ENCODE measurements at places on chromosomes 7 and 10.

DNA sequence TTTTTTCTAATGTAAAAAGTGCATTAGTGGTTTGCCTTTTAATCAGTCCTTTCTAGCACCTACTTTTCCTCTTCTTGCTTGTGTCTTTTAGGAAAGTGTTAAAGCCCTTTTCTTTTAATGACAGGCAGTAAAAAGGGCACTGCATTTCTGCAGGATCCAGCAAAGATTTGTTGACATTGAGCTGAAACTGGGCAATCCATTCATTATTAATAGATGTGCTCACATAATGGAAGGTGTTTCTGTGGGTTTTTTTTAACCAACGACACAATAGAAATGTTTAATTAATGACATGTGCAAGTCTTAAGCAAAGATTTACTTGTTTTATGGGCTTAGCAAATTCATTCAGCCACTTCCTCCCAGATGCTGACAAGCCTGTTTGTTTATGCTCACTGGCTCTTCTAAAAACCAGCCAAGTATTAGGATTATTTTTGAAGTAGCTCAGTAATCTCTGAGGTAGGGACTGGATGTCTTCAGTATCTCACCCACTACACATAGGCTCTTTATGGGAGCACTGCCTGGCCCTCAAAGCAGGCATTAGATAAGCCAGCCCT lies 1201.1 kb downstream of the SORCS1 start:
- no peak for DNase-seq

DNA sequence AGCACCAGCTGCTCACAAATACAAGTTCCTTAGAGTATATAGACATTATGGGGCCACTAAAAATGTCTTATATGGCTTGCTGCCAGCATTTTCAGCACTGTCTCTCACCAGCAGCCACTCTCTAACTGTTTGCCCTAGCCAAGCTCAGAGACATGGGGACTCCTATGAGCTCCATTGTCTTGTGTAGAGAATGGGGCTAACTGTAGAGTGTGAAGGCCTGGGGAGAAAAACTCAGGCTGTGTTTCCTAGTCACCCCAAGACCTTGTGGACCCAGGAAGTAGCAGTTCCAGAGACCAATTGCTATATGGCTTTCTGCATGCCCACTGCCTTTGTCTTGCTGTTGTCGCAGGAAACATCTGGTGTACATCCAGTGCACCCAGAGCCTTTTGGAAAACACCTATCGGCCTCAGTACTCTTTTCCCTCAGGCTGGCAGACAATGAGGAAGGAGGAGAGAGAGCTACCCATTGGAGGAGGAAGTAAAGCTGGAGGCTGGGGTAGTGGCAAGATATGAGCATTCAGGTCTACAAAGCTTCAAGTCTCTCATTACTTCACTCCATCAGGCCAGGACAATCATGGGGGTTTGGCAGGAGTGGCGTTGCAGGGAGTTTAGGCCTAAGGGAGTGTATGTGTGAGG lies 28.4 kb downstream of the ENTPD1 start:
- no peak for DNase-seq

GRCh38 chr10:9900751-9901150 lies 1116.9 kb upstream of the CELF2 start:
- no peak for DNase-seq

- DNase-seq: no peak
Measured at GRCh38 chr10:36608866-36609265, 516.5 kb upstream of the ANKRD30A start.

DNA sequence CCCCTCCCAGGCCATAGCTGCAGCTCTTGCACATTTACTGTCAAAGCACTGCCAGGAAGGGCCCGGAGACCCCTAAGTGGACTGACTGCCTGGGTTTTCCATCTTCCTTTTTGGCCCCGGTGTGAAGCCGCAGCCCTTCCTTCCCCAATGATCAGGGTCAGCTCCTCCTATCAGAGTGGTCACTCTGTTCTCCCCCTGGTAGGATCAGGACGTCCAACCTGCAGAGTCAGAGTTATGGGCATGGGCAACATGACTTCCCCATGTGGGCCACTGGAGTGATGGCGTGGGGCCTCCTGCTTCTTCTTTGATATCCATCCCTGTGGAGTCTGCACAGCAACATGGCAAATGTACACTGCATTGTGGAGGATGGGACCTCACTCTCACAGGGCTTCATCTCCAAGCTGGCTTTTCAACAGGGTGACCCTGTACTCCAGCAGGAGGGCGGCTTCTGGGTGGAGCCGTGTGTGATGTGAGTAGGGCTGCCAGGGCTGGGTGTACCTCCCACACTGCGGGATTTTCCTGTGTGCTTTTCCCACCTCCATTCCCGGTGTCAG lies 6.4 kb upstream of the RAMP3 start:
- no peak for DNase-seq

DNA sequence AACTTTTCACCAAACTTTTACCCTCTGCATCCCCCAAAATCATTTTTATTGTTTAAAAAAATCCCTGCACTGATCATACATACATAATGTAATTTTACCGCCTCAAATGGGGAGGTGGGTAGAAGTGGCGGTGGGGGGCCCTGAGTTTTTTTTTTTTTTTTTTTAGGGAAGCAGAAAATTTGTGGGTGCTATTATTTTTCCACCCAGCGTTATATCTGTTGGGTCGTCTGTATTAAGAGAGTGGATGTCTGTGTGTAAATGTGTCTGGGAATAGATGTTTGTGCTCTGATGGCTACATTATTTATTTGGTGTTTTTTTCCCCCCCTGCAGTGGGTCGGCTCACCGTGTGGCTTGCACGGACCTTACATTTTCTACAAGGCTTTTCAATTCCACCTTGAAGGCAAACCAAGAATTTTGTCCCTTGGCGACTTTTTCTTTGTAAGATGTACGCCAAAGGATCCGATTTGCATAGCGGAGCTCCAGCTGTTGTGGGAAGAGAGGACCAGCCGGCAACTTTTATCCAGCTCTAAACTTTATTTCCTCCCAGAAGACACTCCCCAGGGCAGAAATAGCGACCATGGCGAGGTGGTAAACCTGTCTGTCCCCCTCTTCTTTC lies 438 bp downstream of the ARID5B start:
- no peak for DNase-seq

DNA sequence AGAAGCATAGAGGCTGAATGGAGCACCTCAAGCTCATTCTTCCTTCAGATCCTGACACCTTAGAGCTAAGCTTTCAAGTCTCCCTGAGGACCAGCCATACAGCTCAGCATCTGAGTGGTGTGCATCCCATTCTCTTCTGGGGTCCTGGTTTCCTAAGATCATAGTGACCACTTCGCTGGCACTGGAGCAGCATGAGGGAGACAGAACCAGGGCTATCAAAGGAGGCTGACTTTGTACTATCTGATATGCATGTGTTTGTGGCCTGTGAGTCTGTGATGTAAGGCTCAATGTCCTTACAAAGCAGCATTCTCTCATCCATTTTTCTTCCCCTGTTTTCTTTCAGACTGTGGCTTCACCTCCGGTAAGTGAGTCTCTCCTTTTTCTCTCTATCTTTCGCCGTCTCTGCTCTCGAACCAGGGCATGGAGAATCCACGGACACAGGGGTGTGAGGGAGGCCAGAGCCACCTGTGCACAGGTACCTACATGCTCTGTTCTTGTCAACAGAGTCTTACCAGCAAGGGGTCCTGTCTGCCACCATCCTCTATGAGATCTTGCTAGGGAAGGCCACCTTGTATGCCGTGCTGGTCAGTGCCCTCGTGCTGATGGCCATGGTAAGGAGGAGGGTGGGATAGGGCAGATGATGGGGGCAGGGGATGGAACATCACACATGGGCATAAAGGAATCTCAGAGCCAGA lies 31.0 kb downstream of the PRSS2 start:
- DNase-seq: no peak

- DNase-seq: no peak
Measured at GRCh38 chr10:1472178-1472958, 265.0 kb downstream of the ADARB2 start.

GRCh38 chr10:79266543-79267312 lies 80.5 kb upstream of the PPIF start:
- no peak for DNase-seq

DNA sequence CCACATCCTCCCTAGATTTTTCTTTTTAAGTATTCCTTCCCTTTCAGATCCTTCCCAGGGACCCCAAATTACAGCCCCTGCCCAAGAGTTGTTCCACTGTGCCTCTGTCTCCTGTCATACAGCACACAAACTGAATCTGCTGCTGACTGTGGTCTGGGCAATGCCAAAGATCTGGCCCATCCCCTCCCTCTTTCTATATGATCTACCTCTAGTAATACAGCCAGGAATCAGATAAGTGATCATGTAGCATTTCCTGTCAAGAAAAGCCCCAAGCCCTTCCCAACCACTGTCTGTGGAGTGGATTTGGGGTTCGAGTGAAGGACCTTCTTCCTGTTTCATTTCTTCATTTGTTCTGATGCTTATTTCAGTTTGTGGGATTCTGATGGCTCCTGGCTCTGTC lies 6.7 kb downstream of the STX1A start:
- no peak for DNase-seq

DNA sequence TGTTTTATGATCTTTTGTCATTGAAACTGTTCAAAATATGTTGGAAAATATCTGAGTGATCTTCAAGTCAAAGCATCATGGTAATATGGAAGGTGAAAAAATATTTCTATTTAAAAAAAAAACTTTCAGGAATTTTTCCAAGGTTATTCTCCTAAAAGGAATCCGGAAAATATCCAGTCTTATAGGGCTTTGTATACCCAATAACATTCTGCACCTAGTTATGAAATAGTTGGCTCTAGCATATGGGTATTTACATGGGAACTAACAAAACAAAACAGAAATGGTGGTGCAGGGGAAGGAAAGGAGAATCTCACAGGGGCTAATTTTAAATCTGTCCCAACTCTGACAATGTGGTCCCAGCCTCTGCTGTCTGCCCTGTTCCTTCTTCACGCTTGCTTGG lies 167.1 kb upstream of the RHEB start:
- DNase-seq: no peak

- DNase-seq: no peak
Measured at GRCh38 chr7:142485617-142486226, 227.9 kb upstream of the PRSS58 start.

- DNase-seq: no peak
Measured at GRCh38 chr7:39490296-39490695, 75.9 kb upstream of the YAE1 start.

DNA sequence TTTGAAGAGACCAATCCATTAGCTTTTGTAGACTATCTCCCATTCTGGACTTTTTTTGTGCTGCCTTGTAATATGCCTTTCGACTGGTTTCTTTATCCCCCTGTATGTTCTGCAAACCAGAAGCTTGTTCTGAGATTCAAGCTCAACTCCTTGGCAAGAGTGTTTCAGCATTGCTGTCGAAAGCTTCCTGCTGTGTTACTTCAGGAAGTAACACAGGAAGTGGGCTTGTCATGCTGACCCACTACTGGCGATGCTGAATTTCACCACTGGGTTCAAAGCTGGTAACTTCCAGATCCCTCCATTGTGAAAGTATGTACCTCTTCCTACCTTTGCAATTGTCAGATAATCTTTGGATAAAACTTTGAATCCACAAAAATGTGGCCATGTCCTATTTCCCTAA lies 57.9 kb upstream of the INSYN2A start:
- no peak for DNase-seq

DNA sequence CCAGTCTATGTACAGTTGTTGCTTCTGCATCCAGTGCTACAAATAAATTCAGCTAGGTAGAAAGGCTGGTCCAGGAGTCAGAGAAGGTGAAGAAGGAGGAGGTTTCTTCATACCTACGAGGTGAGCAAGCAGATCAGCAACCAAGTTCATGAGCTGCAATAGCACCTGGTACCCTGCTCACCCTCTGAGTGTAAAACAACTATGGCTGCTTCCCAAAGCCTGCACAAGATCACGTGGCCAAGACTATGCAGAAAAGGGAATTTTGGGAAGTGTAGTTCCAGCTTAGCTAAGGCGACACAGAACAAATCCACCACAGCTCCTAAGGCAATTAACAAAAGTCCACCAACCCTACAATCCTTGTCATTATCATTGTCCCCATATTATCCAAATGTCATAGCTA lies 95.9 kb upstream of the AUTS2 start:
- no peak for DNase-seq

DNA sequence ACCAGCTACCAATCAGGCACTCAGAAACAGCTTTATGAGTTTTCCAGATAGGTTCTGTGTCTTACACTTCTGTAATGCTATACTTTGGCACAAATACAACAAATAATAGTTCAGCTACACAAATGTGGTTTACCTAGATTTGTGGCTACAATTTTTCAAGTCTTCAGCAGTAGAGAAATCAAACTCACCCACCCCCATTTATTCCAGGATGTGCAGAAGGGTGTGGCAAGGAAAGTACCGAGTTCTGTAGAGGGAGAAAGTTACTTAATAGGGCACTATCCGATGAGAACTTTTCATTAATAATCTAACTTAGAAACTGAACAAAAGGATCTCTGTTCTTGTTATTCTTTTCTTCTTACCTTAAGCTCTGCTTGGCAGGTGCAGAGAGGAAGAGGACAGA lies 30.3 kb upstream of the ATP6V0A4 start:
- no peak for DNase-seq

DNA sequence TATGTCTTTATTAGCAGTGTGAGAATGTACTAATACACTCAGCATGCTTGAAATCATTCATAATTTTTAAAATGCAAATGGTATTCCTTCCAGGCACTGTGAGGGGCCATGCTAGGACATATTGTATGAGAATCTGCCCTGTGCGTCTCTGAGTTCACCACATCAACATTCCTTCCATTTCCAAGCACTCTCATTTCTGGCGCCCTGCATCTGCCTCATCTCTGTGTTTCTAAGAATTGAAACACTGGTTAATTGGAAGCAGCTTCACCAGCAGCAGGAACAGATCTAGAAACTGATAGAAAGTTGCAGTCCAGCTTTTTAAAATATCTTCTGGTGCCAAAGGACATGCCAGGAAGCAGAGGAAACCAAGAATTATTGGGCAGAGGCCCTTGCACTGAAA lies 555.9 kb upstream of the DPP6 start:
- DNase-seq: no peak

GRCh38 chr10:23897267-23897666 lies 311.7 kb upstream of the KIAA1217 start:
- no peak for DNase-seq

GRCh38 chr7:2512179-2512661 lies 7.4 kb upstream of the LFNG start:
- no peak for DNase-seq

GRCh38 chr7:154171422-154171821 lies 119.2 kb downstream of the DPP6 start:
- no peak for DNase-seq

DNA sequence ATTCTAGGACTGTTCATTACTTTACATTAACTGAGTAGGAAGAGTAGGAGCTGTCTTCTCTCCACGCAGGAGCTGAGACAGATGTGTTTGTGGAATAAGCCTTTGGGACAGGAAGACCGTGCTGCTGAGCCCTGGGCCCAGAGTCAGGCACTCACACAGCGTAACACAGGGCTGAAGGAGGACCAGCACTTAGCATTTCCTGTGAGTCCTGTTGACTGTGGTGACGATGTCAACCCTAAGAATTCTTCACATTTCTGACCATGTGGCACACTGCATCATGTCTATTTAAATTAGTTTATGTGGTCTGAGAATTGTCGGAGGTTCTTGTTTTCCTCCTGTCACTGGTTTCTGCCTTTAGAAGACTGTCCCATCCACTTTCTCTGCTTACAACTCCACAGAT lies 117.2 kb downstream of the PIP4K2A start:
- no peak for DNase-seq
